ENCODE measurements at places on chromosomes 4 and X.
A peak's percentile ranks its signal among the peaks of the same experiment; 100 is the strongest.

GRCh38 chrX:45711231-45711630 lies 510.6 kb upstream of the DIPK2B start:
- DNase-seq: no peak

GRCh38 chr4:14415146-14415545 lies 587.1 kb upstream of the CPEB2 start:
- DNase-seq: peak; percentile 67

- DNase-seq: peak; percentile 92
Observed at GRCh38 chr4:123488916-123489315, 92.3 kb downstream of the SPRY1 start.

GRCh38 chr4:10093801-10094552 lies 22.6 kb downstream of the WDR1 start:
- DNase-seq: peak; percentile 86

DNA sequence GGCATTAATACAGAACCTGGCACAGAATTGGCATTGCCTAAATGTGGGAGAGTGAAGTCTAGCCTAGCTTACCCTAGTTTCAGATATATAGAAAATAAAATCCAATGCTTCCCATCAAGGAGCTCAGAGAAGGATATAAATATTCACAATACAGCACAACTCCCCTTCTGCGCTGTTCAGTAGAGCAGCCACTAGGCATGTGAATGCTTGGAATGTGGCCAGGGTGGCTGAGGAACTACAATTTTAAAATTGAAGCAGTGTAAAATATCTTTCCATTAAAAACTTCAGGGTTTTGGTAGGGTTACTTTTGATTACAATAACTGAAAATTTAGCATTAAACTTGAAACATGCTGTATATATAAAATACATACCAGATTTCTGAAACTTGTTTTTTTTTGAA lies 19.5 kb downstream of the ZNF518B start:
- no peak for DNase-seq

- DNase-seq: no peak
Observed at GRCh38 chr4:85369703-85370380, 105.1 kb upstream of the ARHGAP24 start.

GRCh38 chr4:183601381-183601780 lies 57.6 kb downstream of the RWDD4 start:
- no peak for DNase-seq

DNA sequence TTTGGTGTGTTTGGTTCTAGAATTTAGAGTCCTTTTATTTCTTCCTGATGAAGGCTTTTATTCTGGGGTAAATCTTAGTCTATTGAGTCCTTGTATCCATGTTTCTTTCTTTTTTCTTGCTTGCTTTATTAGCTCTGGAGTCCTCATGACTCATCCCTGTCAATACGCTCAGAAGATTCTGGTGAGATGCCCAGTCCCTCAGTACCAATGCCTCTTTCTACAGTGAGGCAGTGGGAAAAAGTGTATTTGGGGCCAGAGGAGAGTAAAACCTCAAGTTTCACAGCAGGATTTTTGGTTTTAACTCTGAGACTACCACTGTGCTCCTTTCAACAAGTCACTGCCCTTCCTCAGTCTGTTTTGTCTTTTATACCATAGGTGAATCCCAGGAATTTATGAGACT lies 368.0 kb downstream of the GBA3 start:
- DNase-seq: no peak

GRCh38 chr4:36944232-36944631 lies 300.3 kb upstream of the NWD2 start:
- no peak for DNase-seq

DNA sequence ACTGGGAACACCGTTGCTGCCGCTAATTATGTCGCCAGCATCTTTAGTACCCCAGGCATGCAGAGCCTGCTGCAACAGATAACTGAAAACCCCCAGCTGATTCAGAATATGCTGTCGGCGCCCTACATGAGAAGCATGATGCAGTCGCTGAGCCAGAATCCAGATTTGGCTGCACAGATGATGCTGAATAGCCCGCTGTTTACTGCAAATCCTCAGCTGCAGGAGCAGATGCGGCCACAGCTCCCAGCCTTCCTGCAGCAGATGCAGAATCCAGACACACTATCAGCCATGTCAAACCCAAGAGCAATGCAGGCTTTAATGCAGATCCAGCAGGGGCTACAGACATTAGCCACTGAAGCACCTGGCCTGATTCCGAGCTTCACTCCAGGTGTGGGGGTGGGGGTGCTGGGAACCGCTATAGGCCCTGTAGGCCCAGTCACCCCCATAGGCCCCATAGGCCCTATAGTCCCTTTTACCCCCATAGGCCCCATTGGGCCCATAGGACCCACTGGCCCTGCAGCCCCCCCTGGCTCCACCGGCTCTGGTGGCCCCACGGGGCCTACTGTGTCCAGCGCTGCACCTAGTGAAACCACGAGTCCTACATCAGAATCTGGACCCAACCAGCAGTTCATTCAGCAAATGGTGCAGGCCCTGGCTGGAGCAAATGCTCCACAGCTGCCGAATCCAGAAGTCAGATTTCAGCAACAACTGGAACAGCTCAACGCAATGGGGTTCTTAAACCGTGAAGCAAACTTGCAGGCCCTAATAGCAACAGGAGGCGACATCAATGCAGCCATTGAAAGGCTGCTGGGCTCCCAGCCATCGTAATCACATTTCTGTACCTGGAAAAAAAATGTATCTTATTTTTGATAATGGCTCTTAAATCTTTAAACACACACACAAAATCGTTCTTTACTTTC lies 1.8 kb downstream of the UBQLN2 start:
- DNase-seq: peak; percentile 1

GRCh38 chr4:136742333-136742732 lies 790.0 kb downstream of the PCDH18 start:
- DNase-seq: peak; percentile 43

DNA sequence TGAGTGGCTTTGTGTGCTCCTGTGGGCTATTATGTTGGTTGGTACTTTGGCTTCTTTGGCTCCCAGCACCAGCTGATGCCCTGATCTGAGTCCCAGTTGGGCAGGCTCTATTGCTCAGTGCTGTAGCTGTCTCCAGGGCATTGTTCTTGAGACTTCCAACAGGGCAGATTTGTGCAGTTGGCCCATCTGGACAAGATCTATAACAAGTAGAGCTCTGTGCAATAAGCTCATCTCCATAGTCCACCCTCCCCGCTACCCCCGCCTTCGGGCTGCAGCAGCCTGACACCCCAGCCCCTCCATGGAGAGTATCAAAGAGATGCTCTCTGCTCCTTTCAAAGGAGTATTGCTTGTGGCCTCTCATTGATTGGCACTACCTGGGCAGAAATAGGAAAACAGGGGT lies 5.8 kb upstream of the TMEM31 start:
- DNase-seq: no peak

DNA sequence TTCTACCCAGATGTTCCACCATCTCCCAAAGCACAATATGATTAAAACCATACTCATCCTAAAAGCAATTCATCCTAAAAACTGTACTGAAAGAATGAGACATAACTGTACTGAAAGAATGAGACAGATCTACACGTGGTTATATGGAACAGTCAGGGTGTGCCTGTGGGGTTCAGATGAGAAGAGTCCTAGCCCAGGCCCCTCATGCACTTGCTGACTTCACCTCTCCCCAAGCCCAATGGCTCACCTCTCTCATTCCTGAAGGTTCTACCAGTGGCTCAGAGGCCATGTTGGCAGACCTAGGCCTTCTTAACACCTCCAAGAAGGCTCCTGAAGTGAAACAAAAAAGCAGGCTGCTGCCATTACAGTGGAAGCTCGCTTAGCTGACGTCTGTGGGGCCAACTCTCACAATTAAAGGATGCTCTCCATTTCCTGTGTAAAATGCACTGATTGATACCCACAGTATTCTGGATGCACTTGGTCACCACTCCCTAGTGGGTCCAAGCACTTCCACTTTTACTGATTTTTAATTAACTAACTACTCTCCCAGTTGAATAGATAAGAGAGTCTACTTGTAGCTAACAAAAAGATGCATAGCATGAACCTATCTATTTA lies 3.8 kb downstream of the PLAC1 start:
- DNase-seq: no peak

DNA sequence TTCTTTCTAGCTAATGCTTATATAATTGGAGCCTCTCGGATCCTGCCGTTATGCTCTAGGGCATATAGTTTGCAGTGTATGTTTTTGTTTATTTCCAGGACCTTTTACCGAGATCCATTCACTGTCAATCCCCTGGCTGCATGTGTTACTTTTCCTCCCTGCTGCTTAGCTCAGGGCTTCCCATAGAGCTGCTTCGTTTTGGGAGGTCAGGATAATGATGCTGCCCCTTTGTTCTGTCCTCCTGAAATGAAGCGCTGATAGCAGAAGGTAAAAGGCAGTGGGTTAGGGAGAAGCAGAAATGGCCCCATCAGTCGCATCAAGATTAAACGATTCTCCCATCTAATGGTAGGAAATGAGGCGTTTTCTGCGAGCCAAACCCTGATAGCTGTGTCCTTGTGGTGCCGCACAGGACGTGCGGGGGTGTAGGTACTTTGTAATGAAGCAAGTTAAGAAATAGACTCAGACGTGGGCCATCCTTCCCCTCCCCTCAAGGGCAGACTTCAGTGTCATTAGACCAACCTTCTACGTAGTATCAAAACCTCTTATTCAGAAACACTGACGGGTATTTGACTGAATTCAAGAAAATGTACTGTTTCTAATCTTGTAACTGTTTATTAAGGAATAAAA lies 37.3 kb downstream of the AFF2 start:
- DNase-seq: no peak

GRCh38 chrX:75086731-75087195 lies 69.3 kb downstream of the ABCB7 start:
- DNase-seq: peak; percentile 63

DNA sequence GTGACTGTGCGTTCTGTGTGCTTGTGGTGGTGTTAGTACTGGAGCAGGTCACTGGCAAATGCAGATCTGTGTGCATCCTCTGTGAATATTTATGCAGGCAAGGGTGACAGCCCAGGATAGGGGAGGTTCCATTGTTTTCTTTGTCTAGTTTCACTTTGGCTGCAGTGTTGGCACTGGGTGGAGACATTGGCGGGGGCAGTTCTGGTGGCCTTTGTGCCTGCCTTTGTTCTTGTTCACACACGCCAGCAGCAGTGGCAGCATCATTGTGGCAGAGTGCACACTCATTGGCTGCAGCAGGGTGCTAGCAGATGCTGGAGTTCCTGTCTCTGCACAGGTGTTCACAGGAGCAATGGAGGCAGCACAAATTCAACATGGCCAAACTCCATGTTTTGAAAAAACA lies 495.3 kb downstream of the UBE2NL start:
- DNase-seq: no peak

DNA sequence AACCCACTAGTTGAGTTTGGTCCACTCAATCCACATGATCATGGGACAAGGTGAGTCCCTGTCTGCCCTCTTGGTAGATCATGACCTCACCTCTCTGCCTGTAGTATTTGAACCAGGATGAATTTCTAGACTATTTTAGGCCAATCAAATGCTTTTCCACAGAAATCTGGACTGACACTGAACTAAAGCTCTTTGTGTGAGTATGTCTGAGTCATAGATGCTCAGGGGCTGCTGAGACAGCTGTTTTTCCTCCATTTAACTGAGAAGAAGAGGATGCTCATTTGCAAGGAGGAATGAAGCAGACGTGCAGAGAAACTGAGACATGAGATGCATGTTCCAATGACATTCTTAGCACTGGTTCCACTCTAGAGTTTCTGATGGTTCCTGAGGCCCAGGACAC lies 77.3 kb upstream of the TMEM47 start:
- peak; percentile 27 for DNase-seq

- peak; percentile 71 for DNase-seq
Observed at GRCh38 chrX:47384502-47384901, 14.1 kb downstream of the ZNF157 start.

GRCh38 chrX:22041907-22042530 lies 9.9 kb downstream of the PHEX start:
- no peak for DNase-seq

- DNase-seq: peak; percentile 51
Observed at GRCh38 chrX:149631234-149632165, at the start of gene TMEM185A. Gene TMEM185A (minus strand): TSS chrX:149631792. CDS start chrX:149631580, 212 bp downstream.

DNA sequence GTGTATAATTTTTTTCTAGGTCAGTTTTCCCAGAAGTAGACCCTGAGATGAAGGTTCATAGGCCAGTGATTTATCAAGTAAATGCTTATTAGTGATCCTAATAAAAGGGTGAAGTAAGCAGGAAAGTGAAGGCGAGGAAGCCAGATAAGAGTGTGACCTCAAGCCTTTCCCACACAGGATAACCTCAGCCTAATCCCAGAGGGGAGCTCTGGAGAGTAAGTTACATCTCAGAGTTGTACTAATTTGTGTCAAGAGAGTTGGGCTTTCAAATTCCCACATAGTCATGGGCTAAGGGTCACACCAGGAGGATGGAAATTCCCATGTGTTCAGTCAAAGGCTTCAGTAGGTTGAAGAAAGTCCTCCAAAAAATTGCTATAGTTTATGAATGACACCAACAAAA lies 191.4 kb downstream of the ADGRA3 start:
- no peak for DNase-seq

DNA sequence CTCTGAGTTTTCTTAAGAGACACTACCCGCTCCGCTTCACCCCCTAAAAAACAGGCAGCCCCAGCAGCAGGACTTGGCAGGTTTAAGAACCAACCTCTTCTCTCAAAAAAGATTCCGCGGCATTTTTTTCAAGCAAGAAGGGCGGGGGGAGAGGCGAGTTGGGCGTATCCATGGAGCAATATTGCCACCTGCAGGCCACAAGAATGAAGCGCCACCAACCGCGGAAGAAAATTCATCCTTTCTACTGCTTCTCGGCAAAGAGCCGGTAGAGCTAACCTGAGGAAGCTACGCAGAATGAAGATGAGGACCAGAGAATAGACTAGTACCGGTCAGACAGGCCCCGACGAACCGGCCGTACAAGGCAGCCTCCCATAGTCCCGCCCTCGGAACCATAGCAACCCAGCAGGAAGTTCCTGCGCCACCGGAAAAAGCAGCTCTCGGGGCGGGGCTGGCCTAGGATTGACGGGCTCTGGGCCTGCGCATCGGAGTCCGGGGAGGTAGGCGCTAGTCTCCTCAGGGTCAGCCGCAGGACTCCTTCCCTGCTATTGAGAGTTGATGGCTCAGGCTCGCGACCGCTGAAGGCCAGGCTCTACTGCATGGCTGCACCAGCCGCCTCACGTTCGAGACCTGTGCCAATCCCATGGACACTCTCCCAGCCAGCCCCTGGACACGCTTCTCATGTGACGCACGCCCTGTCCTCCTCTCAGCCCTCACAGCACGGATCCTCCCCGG lies 76.9 kb downstream of the MAGED4 start:
- peak; percentile 92 for DNase-seq

DNA sequence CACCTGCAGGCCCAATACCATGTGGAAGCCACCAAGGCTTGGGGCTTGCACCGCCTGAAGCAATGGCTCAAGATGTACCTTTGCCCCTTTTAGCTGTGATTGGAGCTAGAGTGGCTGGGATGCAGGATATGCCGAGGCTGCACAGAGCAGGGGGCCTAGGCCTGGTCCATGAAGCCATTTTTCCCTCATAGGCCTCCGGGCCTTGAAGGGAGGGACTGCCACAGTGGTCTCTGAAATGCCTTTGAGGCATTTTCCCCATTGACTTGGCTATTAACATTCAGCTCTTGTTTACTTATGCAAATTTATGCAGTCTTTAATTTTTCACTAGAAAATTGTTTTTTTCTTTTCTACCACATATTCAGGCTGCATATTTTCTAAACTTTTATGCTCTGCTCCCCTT lies 203.2 kb upstream of the HHIP start:
- DNase-seq: no peak

GRCh38 chr4:65102419-65102818 lies 567.9 kb downstream of the EPHA5 start:
- DNase-seq: no peak

All from cardiac fibroblast (primary cell).